Glomerular endothelial cell (primary cell): ENCODE measurements at places on chromosomes 6 and 20.

DNA sequence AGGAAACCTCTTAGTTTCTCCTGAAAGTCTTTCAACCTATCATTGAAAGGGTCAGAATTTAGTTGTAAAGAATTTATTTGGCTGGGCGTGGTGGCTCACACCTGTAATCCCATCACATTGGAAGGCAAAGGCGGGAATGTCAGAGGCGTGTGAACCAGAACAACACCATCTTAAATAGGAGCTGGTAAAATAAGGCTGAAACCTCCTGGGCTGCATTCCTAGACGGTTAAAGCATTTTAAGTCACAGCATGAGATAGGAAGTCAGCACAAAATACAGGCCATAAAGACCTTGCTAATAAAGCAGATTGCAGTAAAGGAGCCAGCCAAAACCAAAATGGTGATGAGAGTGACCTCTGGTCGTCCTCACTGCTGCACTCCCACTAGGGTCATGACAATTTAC is 29.6 kb downstream of the OR2B2 start:
- DNase-seq: no peak

DNA sequence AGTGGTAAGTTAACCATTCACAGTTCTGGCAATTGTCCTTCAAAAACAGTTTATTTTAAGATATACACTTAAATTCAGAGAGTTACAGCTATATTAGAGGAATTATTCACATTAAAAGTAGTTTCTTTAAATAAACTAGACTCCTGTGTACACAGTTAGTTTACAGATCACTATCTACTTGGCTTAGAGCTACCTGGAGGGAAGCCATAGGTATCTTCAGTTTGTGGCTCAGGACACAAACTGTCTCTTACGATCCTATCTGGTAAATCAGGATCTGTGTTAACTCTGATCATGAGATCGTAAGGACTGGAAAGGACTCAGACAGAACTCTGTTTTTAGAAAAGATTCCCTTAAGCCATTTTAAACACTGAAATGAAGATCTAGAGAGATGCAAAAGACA is 160.9 kb downstream of the REV3L start:
- no peak for DNase-seq

GRCh38 chr6:14452567-14453527 is 335.3 kb downstream of the CD83 start:
- no peak for DNase-seq

GRCh38 chr20:12715991-12716680 is 292.6 kb upstream of the SPTLC3 start:
- no peak for DNase-seq

- DNase-seq: no peak
Observed at GRCh38 chr20:16072220-16072619, 501.0 kb downstream of the KIF16B start.

DNA sequence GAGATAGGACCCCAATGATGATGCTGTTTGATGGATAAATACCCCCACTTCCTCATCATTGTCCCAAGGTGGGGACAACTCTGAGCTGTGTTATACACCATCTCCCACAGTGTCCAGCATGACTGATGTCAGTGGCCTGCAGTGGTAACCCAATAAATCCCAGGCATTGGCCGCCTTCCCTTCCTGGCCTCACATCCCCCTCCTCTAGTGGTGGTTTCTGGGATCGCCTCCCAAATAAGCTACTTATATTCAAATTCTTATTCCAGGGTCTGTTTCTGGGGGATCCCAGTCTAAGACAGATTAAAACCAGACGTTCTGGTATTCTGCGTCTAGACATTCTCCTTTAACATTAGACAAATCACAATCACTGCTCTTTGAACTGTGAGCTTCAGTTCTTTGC is 90.6 kb downstream of the SCP2D1 start:
- DNase-seq: no peak
